ENCODE measurements at places on chromosomes 2 and 18.

DNA sequence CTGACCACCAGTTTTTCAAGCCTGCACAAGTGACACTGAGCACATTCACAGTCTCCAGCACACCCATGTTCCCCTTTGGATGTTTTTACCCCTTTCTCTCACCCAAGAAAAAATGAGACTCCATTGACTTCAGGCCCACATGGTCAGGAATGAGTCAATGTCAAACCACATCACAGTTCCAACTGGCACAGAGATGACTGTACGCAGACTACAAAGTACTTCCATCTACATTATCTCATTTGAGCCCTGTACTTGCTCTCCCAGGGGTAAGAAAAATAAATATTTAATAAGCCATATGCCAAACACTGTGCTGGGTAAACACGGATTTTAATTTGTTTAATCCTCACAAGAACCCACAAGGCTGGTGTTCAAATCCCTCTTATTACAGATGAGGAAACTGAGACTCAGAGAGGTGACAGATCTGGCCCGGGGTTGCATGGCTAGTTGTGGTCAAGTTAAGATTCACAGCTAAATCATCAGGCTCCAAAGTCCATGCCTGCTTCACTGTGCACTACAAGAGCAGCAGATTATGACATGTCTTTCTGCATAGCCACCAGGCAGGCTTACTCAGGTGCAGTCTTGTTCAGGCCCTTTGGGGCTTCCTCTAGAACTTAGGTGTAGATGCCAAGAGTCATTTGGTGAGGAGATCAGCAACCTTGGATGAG is 106.1 kb downstream of the TXNL1 start:
- DNase-seq = no peak

- DNase-seq = no peak
These were observed 281.2 kb upstream of the PARD3B start for GRCh38 chr2:204264085-204264553.

DNA sequence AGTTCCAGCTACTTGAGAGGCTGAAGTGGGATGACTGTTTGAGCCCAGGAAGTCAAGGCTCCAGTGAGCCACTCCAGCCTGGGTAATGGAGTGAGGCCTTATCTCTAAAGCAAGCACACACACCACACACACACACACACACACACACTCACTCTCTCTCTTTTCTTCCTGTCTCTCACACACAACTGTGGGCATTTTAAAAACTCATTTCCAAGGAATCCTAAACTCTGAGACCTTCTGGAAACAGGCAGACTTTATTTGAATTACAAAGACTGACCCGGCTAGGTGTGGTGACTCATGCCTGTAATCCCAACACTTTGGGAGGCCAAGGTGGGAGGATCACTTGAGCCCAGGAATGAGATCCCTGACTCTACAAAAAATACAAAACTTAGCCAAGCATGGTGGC is 21.3 kb downstream of the WDSUB1 start:
- DNase-seq = no peak

DNA sequence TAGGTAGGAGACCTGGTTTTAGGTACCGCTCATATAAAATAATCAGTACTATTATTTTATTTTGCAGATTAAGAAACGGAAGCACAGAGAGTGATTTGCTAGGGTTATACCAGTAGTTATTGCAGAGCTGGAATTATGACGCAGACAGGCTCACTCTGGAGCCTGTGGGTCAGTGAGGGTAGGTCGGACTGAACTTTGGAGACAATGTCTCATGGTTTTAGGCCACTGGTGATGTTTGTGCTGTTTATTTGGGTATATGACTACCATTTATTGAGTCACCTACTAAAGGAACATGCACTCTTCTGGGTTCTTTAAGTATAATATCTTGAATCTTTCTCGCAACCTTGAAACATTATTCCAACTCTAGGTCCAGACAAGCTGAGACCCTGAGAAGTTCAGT is 33.5 kb upstream of the IL1R1 start:
- no peak for DNase-seq

- no peak for DNase-seq
These were observed 217.4 kb downstream of the CDCA7 start for GRCh38 chr2:173571887-173572680.

GRCh38 chr2:118269408-118270051 is 181.3 kb downstream of the INSIG2 start:
- DNase-seq = no peak

- no peak for DNase-seq
These were observed 47.8 kb downstream of the ZAP70 start for GRCh38 chr2:97761192-97761591.

DNA sequence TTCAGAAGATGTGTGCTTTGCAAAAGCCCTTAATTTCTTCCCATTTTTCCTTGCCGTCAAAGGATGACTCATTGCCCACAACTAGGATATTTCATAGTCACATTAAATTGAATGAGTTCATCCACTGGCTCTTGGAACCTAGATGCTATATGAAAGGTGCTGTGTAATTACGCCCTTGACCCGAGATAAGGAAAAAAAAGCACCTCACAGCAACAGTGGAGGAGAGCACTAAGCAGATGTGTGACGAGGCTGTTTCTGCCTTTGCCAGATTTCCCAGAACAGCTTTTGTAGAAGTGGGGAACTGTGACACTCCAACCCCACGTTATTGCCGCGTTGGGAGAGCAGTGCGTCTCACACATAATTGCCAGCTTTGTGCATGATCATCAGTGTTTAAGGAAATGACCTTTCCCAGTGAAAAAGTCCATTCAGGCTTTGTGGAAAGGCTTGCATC is 33.3 kb upstream of the TMEM87B start:
- DNase-seq = no peak

- DNase-seq = no peak
These were observed 437.9 kb upstream of the PIK3C3 start for GRCh38 chr18:41517142-41517541.

DNA sequence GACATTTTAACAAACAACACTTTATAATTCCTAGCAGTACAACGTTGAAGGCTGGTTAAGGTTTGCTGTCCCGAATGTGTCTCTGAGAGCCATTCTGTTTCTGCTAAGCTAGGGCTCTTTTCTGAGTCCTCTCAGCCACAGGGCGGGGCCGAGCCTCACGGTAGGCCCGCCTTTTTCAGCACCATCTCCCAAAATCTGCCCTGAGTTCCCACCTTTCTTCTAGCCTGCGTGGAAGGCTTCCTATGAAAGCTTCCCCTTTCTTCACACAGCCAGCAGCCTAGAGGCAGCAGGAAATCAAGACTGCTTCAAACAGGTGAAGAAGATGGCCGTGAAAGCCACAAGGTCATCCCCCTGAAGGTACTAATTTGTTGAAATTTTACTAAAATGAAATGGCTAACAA is 255.5 kb downstream of the CDH2 start:
- no peak for DNase-seq

DNA sequence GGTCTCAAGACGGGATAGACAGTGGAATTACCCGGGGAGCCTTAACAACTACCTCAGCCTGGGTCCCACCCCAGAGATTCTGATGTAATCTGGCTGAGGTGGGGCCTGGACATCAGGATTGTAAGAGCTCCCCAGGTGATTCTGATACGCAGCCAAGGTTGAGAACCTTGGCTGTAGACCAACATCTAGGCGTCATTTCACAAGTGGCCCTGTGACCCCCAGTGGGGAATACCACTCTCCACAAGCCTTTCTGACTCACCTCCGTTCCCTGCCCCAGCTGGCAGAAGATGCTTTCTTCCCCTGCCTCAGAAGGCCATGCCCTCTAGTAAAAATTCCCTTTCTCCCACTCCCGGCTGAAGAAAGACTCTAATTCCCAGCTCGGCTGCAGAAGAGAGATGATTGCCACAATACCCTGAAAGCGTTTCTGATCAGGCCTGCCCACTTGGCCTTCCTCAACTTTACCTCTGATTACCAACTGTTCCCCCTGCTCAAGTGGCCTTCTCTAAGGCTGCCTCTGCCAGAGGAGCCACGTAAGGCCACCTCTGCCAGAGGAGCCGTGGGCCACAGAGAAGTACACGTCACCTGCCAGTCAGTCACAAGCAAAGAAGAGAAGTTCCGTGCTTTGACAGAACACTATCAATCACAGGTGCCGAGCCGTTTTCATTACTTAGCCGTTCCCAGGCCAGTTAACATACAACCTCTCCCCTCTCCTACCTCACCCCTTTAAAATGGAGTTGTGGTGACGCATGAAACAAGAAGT is 116.8 kb upstream of the PKDCC start:
- no peak for DNase-seq

DNA sequence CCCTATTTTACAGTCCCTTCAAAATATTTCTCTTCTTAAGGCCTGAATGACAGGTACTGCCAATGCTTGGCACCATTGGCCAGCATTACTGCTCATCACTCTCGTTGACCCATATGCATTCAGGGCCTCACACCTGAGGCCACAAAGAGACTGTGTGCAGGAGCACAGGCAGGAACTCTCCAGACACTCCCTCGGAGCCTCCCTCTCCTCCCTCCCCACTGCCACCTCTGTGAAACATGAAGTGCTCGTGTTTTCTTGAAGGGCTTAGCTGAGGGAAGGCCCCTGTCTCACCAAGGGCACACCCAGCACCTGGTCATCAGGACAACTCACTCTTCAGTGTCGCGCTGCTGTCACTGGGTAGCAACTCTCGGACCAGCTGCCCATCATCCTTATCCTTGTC is 85.3 kb downstream of the LOXHD1 start:
- no peak for DNase-seq

- DNase-seq = no peak
These were observed 144.7 kb upstream of the PGAP1 start for GRCh38 chr2:197071213-197071612.

DNA sequence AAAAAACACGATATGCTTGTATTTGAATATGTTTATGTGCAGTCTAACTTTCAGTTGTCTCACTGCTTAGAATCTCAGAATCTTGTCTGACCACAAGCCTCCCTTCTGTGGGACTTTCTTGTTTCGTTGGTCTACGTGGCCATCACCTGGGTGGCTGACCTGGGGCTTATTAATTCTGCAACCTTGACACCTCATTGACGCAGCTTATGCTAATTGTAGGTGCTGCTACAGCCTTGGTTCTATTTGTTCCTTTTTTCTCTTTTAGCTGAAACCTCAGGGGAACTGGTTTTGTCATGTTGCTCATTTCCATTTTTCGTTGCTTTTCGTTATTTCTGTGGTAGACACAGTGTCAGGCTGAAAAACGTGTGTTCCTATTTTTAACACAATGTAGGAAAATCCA is 273.7 kb downstream of the SLC4A3 start:
- DNase-seq = no peak

DNA sequence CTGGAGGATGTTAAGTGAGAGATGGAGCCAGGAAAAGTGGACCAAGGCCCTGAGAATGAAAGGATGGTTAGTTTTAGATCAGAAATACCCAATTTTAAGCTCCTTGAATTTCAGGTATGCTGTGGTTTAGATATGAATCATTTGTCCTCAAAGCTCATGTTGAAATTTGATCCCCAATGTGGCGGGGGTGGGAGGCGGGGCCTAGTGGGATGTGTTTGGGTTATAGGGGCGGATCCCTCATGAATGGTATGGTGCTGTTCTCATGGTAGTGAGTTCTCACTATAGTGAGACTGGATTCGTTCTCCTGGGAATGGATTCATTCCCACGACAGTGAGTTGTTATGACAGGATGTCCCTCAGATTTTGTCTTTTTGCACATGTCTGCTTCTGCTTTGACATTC is 11.4 kb downstream of the MYO5B start:
- no peak for DNase-seq

- DNase-seq = no peak
These were observed 11.4 kb downstream of the SNED1 start for GRCh38 chr2:241009601-241010530.

DNA sequence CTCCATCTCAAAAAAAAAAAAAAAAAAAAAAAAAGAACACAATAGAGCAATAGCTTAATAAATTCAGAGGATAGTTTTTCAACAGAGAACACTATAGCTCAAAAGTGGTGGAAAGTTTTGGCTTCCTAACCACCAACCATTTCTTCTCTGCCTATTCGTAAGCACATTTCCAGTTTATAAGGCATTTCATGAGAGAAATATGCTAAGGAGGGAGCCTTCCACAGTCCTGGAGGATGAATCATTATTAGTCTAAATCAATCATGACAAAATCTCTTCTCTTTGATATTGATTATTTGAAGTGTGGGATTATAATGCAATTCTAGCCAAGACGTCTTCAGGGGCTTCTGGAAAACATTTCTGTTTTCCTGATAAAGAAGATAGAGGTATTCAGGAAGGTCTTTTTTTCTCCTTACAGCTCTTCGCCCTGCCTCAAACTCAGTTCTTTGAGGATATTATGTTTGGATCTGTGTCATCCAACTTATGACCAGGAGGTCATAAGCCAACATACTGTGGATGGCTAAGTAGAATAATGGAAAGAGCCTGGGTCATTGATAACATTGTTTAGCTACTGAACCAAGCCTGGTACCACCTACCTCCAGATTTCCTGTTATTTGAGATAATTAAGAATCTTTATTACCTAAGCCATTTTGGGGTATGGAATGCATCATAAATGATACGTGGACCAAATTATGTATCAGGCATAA is 207.3 kb downstream of the TRIB2 start:
- no peak for DNase-seq

- DNase-seq = no peak
These were observed 63.9 kb downstream of the LRRFIP1 start for GRCh38 chr2:237691029-237691907.

GRCh38 chr2:120317916-120318315 is 28.0 kb upstream of the INHBB start:
- DNase-seq = no peak

GRCh38 chr2:27231921-27232320 is 14.8 kb downstream of the CAD start:
- DNase-seq = no peak

GRCh38 chr2:240465268-240465764 is 29.9 kb downstream of the GPC1 start:
- no peak for DNase-seq

GRCh38 chr18:11906926-11907874 is 917 bp downstream of the MPPE1 start:
- DNase-seq = no peak

DNA sequence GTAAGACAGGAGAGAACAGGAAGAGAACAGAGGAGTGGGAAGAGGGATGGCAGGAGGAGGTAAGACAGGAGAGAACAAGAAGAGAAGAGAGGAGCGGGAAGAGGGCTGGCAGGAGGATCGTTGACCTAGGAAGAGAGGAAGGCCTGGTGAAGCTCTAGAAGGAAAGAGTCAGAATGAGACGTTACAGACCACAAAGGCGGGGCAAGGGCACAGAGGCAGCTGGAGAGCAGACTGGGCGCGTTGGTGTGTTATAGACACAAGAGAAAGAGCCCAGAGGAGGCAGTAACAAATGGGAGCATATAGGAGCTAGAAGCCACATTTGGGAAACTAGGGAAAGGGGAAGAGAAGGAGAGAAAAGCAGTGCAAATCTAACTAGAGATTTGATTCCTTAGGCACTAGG is 26.6 kb downstream of the PTRHD1 start:
- DNase-seq = no peak

Measured in SW 1271 (cell line).